ENCODE measurements at places on chromosomes 7 and 10.
A peak's percentile ranks its signal among the peaks of the same experiment; 100 is the strongest.

DNA sequence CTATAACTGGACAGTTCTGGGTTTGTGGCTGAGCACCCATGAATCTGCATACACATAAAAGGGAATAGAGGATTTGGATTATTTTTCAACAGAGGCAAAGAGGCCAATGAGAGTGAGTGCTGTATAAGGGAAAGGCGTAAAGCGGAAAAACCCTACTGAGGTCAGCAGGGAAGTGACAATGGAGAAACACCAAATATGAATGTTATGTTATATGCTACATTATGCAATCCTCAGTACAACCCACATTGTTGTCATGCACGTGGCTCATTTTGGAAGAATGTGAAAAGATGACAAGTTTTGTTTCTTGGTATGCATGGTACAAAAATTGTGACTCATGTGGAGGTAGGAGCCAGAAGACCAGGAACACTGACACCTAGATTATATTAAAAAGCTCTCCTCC lies 113.6 kb upstream of the AMPH start:
- DNase-seq = no peak

GRCh38 chr10:92239151-92239599 lies 51.7 kb downstream of the CPEB3 start:
- no peak for DNase-seq

DNA sequence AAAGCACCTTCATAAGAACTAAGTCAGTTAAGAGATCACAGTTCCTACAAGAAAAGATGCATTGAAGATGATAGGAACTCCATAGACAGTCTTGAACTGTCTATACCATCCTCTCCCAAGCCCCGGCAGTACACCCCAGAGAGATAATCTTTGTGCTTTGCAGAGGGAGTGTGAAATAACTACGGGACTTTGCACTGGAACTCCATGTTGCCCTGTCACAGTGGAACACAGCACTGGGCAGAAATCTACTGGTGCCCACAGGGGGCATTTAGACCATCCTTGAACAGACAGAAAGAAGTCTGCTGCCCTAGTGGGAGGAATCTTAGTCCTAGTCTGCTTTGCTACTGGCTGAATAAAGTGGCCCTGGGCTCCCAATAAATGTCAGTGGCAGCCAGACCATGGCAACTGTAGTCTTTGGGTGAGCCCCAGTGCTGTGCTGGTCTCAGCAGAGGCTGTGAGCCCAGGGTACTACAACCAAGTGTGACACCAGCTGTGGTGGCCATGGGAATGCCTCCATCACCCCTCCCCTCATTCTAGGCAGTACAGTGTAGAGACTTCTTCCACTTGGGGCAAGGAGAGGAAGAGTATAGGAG lies 107.7 kb upstream of the TMEM168 start:
- DNase-seq = no peak

- DNase-seq = no peak
Observed at GRCh38 chr7:134948736-134949135, 37.6 kb upstream of the AGBL3 start.

DNA sequence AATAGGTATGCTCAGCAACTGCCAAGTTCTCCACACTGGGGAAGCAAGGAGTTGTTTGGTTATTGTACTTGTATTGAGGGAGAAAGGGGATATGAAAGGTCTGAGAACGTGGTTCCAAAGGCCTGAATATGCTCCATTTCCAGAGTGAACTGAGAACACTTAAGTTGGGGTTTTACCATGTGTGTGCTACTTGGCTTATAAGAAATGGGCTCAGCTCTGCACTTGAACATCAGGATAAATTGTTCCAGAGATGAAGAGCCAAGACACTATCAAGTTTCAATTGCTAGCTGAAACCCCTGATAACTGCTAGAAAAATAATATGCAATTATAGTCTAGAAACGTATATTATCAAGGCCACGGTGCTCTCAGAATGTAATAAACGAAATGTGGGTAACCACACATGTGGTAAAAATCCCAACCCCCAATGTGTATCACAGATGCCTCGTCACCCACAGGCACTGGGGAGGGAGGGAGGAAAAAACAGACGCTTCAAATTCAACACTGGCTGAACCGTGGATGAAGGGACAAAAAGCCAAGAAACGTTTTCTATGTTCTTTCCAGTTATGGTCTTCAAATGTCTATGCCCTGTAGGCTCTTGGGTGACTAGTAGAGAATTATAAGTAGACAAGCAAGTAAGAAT lies 16.3 kb downstream of the ELMO1 start:
- peak; percentile 25 for DNase-seq

DNA sequence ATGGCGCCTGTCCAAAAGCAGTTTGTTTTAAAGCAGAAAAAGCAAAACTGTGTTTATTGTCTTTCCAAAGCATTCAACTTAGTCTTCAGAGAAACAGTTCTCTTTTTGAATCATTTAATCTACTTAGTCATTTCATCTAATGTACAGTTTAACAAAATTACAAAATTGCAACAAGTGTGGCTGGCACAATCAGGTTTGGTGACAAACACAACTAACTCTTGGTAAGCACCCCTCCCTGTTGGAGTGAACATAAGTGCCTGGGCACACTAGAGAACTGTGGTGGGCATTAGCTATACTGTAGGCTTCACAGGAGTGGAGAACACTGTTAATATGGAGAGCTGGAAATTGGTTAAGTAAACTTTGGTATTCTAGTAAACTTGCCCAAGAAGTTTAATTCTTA lies 6.9 kb downstream of the CREM start:
- DNase-seq = no peak

DNA sequence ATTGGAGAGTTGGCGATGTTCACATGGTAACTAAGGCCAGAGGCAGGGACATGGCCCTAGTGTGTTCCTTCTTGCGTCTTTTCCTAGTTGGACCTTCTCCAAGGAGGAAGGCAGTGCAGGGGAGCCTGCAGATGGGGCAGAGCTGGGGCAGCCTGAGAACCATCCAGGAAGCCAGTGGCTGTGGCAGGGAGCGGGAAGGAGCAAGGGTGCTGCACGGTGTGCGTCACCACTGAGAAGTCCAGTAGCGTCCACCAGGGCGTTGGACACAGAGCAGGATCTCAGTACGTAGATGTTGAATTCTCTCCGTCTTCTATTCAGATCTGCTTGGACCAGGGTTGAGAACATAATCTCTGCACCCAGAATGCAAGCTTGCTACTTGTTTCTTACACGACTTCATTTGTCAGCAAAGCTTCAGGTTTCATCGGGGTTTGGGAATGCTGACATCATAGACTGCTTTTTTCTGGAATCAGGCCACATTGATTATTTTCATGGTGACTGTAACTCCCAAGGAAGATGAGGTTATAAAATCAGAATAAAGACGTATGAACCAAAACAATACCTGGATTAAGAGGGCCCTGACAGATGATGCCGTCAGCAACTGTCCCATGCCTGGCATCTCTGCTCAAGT lies 130.3 kb downstream of the HECW1 start:
- no peak for DNase-seq

GRCh38 chr7:156005202-156005691 lies 193.0 kb upstream of the SHH start:
- DNase-seq = no peak

GRCh38 chr7:86747698-86748097 lies 104.0 kb downstream of the GRM3 start:
- DNase-seq = no peak

GRCh38 chr7:33534833-33535232 lies 370.5 kb upstream of the BMPER start:
- DNase-seq = no peak

GRCh38 chr7:158760936-158761335 lies 56.3 kb upstream of the NCAPG2 start:
- DNase-seq = peak; percentile 19

DNA sequence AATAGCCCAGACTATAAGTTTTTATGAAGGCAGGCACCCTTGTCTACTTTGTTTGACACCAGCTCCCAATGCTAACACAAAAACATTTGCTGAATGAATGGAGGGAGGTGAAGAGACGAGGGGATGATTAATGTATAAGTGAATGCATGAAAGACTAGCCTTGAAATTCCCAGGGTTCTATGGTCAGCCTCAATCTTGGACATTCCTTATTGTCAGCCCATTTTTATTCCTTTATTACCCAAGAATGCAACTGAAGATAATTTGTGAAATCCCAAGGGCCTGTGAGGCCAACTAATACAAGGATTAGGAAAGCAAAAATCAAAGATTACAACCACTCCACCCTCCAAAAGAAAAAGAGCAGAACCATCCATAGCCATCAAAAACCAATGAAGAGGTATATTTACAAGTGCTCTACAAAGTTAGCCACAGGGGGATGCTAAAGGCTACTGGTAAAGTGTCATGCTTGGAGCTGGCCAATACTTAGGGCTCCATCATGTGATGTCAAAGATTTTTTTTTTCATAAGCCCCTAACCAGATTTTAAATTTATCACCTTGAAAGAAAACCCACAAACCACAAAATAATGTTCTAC lies 40.0 kb upstream of the ASAH2 start:
- DNase-seq = no peak

DNA sequence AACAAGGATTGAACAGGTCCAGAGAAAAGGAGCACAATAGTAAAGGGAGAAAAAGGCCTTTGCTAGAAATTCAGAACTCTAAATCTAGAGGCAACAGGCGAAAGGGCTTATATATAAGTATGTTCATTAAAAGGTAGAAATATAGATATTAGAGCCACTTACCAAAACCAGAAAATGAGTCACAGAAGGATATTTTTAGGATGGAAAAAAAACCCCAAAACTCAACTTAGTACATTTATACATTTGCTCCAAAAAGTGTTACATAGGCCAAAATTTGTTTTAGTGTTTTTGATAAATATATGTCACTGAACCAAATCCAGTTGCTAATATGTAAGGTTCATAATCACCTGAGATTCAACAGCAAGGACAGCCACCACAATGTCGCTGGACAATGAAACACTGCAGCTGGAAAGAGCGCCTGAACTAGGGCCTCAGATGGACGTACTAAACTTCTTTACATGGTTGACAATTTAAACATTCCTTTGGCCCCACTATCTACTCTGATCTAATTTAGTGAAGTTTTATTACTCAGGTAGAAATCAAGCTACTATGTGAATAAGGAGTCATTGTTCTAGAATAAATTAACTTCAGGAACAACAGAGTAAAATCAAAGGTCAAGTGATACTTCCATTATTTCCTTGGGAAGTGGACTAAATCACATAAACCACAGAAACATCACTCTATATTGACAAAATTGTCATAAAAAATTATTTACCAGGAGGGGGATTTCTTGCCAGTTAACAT lies 10.9 kb downstream of the FAM3C start:
- no peak for DNase-seq

DNA sequence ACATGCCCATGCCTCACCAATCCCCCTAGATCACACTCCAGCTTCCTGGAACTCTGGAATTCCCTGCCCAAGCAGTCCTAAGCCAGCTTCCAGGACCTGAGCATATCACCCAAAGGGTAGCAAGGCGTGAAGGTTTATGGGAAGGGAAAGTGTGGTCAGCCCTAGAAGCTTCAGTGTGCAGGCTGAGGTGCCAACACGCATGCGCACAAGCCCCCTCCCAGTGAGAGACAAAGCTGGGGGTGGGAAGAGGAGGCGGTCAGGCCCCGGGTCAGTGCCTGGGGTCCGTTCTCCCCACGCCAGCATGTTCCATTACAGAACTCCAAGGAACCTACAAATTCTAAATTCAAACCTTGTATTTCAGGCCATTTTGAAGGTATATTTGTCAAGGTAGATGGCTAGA lies 103.6 kb upstream of the C7orf33 start:
- DNase-seq = no peak

DNA sequence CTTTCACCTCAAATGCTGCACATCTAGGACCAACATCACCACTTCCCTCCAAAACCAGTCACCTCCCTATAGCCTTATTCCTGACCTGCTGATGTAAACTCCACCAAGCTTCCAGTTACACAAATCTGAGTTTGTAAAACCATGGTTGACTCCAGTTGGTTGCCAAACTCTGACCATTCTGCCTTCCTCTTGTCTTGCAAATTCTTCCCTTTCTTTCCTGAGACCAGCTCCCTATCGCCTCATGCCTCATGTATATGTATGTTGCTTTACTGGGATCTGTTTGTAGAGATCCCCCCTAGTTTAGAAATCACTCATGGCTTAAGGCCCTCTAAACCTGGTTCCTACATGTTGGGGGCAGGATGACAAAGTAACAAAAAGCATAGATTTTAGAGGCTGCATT lies 31.3 kb downstream of the PAX2 start:
- no peak for DNase-seq

- DNase-seq = no peak
Observed at GRCh38 chr10:131779661-131780394, 121.0 kb upstream of the PPP2R2D start.

DNA sequence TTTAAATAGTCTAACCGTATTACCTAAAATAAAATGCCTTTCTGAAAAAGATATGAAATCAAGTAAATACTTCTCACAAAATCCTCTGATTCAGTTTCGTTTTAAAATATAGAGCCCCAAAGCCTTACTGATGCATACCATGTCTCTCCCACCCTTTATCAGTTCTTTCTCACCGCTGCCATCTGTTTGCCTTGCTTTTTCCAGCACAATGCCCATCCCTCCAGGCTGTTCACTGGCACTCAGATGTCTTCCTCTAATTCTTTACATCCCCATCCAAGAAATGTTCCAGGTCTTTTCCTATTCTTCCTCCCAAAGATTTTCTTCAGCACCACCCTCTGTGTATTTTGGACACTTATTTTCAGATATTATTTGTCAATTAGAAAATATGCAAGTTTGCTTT lies 116.5 kb upstream of the LRRN3 start:
- no peak for DNase-seq

- DNase-seq = no peak
Observed at GRCh38 chr7:134357486-134357885, 40.8 kb upstream of the SLC35B4 start.

DNA sequence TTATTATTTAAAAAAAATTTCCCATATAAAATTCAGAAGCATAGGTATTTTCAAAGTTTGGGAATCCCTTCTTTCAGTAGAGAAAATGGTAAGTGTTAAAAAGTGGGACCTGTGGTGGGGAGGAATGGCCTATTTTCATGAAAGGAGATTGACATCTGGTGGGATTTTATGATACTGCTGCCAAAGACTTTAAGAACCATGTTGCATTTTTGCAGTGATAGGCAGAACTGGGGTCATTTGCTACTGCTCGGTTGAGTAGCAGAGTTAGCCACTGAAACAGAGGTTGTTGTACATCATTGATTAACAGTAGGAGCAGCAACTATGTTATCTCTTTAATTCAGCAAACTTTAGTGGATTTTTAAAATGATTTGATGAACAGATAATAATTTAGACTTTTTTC lies 4.4 kb downstream of the BICC1 start:
- no peak for DNase-seq

DNA sequence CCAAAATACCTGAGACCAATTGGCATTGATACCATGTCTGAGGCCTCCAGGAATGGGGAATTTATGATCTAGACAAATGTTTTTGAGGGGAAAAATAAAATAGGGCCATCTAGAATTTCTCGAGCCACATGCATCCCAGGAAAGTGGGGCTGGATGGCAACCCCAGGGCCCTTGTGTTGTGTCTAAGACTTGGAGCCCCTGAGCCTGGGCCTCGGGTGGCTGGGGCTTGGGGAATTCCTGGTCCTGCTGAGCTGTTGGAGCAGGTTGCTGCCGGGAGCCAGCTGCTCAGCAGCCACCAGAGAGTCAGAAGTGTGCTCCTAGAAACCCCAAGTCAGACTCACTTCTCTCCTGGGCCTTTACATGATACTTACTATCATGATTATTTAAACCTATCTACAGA lies 172.9 kb downstream of the WDR37 start:
- DNase-seq = no peak
